ENCODE measurements at places on chromosomes 16 and 17.
A peak's percentile ranks its signal among the peaks of the same experiment; 100 is the strongest.

GRCh38 chr16:48081656-48082055, 74.1 kb downstream of the ABCC12 start:
- DNase-seq: no peak

DNA sequence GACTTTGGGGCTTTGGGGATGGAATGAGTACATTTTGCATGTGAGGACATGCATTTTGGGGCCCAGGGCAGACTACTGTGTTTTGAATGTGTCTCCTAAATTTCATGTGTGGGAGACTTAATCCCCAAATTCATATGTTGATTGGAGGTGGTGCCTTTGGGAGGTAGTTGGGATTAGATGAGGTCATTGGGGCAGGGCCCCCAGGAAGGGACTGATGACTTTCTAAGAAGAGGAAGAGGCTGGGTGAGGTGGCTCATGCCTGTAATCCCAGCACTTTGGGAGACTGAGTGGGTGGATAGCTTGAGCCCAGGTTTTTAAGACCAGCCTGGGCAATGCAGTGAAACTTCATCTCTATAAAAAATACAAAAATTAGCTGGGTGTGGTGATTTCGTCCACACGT, 42.8 kb upstream of the RAI1 start:
- DNase-seq: no peak

GRCh38 chr16:931626-932500, 38.9 kb downstream of the LMF1 start:
- no peak for DNase-seq

- no peak for DNase-seq
Observed at GRCh38 chr17:81062014-81062780, 27.2 kb downstream of the BAIAP2 start.

DNA sequence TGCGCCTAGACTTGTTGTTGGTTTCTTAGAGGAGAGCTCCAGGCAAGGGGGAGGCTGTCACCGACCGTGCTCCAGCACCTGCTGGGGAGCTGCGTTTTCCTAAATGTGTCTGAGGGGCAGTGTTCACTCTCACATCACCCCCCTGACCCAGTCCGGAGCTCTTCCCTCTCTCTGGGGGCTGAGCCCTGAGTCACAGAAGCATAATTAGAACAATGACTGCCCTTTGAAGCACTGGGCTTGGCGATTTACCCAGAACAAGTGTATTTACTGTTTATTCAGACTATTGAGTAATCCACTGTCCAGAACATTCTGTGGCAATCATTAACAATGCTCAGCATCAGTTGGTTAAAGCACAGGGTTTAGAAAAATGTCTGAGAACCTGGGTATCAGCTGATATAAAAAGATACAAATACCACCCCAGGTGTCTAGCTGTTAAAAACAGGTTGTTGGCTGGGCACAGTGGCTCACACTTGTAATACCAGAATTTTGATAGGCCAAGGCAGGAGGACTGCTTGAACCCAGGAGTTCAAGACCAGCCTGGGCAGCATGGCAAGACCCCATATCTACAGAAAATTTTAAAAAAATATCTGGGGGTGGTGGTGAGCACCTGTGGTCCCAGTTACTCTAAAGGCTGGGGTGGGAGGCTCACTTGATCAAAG, 8.1 kb downstream of the CES4A start:
- DNase-seq: no peak

DNA sequence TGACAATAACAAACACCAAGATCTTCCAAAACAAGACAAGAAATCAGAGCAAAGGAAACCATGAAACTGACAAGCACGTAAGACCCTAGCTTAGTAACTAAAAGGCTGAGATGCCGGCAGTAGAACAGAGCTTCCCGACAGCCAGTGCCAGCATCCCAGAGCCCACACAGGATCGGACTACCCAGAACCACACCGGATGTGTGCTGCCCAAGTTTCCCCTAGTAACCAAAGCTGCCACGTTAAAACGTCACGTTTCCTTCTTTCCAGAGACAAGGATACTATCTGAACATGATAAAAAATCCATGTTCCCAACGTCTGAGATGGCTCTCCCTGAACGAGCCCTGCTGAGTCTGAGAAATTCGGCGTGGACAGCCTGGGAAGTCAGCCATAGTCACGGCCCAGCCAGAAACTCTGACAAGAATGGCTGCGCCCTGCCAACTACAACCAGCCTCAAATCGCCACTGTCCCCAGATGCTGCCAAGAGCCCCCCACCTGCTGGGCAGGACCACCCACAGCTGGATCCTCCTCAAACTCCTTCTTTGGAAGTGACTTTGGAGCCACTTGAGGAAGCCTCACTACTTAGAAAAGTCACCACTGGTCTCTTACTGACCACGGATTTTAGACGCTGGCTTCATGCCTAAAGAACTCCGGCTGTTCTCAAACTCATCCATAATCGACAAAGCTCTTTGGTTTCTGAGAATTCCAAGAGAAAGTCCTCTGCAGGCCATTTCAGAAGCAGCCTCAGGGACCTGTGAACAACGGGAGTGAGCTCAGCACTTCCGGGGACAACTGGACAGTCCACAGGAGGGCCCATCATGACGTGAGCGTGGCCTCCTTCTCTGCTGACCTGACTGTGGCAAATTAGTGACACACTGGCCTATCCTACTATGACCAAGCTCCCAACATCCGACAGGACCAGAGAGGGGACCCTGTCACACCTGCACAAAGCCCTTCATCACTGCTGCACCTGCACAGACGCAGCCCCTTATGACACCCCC, 16.7 kb downstream of the CCDC57 start:
- no peak for DNase-seq

DNA sequence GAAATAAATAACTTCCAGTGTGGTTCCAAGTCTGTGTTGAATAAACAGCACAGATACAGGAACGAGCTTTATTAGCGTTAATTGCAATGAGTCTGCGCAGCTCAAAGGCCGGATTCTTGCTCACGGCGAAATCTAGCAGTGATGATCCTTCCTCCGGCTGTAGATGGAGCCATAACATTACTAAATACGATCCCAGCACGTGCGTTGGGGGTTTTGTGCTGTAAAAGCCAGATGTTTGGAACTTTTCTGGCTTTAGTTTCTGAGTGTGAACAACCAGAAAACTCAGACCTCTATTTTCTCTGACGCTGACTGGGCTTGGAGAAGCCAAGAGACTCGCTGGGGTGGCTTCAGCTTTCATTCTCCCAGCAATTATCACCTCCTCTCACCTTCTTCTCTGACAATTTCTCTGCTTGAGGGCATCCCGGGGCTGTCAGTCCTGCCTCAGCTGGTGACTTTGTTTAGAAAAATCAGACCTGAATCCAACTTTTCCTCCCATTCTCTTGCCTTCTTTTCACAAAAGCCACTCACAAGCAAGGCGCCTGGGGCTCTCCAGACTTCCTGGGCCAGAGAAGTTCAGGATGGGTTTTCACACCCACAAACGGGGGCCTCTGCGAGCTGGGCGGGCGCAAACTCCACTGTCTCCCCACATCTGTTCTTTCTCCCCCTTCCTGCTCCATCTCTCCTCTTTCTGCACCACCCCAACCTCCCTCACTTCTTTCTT, 47.1 kb upstream of the AKTIP start:
- peak; percentile 72 for DNase-seq

GRCh38 chr17:10626390-10626789, 30.7 kb downstream of the MYH3 start:
- DNase-seq: no peak

GRCh38 chr17:78725448-78726021, 56.5 kb downstream of the CYTH1 start:
- DNase-seq: no peak

DNA sequence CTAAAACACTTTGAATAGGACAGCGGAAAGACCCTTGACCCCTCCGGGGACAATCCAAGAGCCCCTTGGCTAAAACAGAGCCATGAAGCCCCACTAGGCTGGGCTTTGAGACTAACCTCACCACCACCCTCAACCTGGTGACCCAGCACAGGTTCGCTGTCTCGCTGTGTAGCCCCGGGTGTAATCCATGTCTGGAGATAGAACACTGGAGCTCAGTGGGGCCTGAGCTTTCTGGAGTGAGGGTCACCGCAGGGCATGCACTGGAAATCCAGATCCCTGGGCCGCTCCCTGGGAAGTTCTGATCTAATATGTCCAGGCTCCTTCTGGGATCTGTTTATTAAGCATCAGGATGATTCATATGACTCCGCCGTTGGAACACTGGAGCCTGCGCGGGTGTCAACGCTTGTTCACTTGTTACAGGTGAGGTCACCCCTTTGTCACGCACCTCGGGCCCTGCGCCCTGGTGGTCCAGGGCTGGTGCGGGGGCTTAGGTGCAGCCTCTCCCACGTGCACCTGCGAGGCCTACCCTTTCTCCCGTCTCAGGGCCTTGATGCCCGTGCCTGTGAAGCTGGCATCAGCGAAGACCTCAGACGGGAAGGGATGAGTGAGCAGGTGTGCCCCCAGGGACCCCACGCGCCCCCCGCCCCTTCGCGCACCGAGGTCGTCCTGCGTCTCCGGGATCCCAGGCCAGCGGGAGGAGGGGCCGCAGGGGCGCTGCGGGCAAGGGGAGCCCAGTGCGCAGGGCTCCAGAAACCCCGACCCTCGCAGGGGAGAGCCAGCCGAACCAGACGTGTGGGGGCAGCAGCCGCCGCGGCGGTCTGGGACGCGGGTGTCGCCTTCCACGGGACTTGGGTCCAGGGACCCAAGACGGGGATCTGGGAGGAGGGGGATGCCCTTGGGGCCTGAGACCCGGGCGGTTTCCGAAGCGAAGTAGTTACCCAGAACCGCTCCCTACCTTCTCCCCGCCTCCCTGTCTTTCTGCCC, 224.1 kb upstream of the FOXF1 start:
- no peak for DNase-seq

Measured in NCI-H2171 (cell line).